NCI-H1694 (cell line): ENCODE measurements at places on chromosomes 2 and 18.

DNA sequence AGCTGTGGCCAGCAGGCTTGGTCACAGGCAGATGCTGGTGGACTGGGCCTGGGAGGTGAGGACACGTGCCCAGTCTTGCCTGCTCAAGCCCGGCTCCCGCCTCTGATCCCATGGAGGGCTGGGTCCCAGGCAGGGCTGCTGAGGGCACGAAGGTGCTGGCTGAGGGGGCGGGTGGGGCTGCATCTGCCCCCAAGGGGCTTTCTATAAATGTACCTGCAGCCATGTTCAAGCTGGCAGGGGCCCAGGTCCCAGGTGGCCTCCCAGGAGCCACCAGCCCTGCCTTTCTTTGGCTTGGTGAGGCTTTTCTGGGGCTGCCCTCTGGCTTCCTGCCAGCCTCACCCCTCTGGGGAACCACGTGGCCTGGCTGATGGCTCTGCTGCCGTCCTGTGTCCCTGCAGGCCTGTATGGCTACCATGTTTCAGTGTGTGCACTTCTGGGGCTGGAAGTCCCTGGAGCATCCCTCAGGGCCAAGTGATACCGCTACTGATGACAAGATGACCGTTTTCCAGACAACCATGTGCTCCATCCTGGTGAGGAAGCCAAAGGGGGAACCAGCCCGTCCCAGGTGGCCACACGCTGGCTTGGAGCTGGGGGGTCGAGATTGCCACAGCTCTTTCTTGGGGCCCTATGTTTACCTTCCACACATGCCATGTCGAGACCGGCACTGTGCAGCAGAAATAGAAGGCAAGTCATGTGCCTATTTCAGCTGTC lies 23.2 kb downstream of the HJURP start:
- DNase-seq = no peak

DNA sequence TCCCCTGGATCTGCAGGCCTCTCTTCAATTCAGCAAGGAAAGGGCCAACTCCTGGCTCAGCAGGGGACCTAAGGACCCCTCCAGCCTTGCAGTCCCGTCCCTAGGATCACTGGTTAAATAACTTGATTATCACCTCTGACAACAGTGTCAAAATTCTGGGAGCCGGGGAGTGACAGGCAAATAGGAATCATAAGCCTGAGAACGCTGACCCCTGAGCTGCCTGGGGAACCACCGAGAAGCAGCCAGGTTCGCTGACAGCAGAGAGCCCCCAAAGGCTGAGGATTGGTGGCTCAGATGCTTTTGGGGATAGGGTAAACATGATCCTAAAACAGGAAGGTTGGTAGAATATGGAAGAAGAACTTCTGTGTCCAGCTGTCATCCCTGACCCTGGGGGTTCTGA lies 17.5 kb upstream of the TNS1 start:
- no peak for DNase-seq

DNA sequence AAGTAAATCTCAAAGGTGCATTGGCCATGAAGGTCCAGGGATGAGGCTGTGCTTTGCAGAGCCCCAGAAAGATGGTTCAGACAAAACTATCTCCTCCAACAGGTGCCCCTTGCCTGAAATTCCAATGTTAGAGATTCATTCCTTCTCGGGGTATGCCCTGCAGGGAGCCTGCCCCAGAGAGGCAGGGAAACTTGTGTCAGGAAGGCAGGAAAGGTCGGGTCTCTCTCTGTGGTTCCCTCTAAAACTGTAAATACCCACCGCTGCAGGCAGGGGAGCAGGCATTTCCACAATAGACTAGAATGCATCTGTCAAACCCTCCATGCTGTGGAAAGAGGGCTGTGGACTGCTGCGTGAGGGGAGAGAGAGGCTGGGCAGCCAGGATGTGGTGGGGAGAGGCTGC lies 207.8 kb upstream of the SMAD2 start:
- no peak for DNase-seq

DNA sequence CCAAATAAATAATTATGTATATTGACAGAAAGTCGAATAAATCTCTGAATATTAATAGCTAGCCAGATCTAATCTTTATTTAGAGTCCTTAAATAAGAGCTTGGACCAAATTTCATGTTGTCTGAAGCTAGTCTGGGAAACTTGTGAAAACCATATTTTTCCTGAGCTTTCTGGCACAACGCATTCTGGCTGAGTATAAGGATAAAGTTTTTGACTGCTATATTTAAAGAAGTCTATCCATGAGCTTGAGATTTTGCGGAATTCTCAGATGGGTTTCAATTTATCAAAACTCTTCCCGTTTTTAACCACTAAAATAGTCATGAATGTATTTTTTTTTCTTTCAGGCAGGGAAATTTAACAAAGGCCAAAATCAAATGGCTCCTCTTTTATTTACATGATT lies 23.8 kb downstream of the FAP start:
- DNase-seq = no peak

GRCh38 chr2:216033403-216033802 lies 20.1 kb upstream of the MREG start:
- no peak for DNase-seq

GRCh38 chr2:226660526-226660925 lies 139.1 kb downstream of the IRS1 start:
- DNase-seq = no peak

DNA sequence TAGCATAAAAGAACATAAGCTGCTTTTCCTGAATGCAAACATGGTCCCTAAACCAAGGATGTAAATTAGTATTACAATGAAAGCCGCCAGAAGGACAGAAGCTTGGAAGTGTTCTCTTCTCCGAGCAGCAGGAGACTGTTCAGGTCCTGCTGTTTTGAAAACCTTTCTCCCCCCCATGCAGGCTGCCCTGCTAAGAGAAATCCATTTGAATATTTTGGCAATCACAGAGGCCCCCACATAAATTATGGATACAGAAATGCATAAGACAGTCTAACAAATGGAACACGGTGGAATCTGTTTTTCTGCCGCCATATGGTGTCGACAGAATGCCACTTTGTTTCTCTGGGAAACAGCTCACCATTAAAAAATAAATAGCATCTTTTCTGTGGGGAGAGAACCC lies 600.4 kb upstream of the KLHL29 start:
- peak; percentile 99 for DNase-seq

GRCh38 chr2:231323316-231323715 lies 72.2 kb upstream of the B3GNT7 start:
- no peak for DNase-seq

- DNase-seq = no peak
Measured at GRCh38 chr2:26243470-26244308, 743 bp downstream of the HADHA start.

DNA sequence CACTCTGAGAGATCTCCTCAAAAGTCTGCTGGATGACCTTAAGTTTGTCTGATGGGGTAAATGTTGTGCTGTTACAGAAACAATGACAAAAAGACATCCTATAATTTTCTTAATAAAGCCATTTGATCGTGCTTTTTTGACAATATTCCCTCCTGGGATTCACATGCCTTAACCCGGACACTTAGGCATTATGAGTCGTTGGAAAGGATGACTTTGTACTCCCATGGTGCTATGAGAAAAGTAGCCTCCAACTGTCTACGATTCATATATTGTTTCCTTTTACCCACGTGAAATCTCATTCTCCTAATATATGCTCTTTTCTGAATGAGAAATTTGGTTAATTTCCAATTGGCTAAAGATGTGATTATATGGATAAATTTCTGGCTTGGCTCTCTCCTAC lies 6.1 kb upstream of the MPP4 start:
- DNase-seq = no peak

DNA sequence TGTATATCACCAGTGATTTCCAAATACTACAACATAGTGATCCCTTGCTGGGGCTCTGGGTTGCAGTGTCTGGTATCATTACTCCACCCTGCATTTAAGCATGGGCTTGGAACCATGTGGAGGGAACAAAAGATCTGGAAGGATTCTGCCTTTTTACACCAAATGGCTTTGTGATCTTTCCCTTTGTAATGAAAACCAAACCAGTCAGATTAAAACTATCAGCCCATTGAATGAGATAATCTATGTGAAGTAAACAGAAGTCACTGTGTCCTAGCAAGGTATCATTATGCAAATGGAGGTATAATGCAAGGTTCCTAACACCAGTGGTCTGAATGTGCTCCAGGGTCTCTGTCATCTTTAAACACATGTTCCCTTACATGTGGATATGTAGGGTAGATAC lies 474.7 kb upstream of the TNP1 start:
- DNase-seq = no peak

- DNase-seq = no peak
Measured at GRCh38 chr2:84449055-84449454, 10.0 kb downstream of the SUCLG1 start.
